ENCODE measurements at places on chromosomes 3 and 15.

GRCh38 chr3:122784436-122784835 lies 9.2 kb downstream of the HSPBAP1 start:
- DNase-seq, result no peak

DNA sequence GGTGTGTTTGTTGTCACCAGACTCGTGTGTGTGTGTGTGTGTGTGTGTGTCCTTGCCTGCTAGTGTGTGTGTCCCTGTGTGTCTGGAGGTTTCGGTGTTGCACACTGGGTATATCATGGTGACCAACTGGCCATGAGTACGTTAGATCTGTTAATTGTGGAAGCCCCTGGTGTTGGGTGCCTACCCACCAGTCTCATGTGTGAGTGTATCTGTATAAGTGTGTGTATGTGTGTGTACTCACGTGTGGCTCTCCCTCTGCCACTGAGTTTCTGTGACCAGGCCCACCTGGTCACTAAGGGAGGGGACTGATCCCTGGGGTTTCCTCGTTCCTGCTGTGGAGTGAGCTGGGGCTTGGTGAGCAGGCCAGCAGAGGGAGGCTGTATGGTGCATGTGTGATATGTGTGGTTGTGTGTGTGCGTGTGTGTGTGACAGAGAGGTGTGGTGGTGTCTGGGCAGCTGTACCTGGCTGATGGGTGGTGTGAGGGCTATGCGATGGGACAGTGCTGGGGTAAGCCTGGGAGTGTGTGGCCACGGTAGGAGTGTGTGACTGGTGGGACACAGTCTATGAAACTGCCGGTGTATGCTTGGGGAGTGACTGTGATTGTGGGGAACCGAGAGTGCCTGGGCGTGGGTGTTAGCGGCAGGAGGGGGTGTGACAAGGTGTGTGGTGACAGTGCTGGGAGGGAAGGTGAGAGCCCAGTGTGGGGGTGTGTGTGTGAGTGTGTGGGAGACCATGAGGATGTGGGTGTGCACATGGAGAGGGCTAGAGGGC lies 1.8 kb downstream of the PRKCD start:
- DNase-seq, result no peak

DNA sequence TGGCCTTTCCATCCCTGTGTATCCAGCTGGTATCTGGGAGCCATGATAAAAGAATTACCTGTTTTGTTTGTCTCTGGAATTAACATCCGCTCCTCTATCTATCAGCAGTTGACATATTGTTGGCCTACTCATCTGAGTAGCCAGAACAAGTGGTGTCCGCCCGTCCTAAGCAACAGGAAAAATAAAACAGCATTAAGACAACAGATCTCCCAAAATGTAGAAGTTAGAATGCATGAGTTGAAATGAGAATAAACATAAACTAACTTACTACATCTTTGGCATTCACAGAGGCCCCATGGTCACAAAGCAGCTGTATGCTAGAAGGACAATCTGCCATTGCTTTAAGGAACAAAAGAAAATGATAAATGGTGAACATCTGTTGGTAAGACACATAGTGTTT lies 75.9 kb downstream of the UACA start:
- no peak for DNase-seq

- no peak for DNase-seq
Observed at GRCh38 chr15:60353245-60353920, 44.4 kb downstream of the ANXA2 start.

- DNase-seq, result no peak
Observed at GRCh38 chr3:41943311-41943843, 18.5 kb downstream of the ULK4 start.

GRCh38 chr15:31257286-31257685 lies 69.3 kb upstream of the KLF13 start:
- DNase-seq, result no peak

DNA sequence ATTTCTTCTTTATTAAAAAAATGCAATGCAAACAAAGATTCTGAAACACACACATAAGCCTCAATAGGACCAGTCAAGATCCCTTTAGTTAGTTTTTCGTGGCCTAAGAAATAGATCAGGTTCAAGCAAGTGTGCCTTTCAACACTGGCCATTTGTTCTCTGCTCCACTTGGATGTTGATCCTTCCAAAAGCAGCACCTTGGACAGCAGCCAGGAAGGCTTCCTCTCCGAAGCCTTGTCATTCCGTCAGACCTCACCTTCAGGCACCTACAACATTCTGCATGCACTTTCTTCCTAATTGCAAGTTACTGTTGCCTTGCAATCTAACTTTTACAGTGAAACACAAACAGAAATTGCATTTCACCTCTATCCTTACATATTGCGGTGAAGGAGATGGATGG lies 155.9 kb upstream of the FEZF2 start:
- peak; percentile 73 for DNase-seq

DNA sequence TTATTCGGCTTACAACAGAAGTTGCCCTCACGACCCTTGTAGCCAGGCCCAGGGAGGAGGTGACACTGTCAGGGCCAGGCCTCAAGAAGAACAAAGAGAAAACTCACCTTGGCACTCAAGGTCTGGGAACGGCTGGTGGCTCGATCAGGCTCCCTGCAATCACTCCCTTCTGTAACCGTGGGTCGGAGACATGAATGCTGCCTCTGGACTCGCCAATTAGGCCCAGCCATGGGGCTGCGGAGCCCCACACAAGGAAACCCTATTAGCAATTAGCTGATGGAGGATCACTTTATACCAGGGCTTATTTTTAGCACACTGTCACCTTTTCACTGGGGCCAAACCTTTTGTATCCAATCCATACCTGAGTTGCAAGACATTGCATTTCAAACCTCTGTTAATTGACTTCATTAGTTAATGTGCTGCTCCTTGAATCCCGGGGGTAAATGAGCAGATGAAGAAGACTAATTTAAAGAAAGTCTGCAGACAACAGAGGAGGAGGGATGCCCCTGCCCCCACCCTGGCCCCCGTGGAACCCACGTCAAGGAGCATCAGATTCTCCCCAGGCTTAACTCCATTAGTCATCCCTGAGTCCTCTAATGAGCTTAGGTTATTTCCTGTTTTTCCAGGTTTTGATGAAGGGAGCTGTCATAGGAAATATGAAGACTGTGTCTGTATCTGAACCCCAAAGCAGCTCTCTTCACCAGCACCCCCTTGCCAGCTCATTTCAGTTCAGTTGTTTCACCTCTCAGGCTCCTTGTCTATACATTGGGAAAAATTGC lies 255.3 kb downstream of the RORA start:
- no peak for DNase-seq

DNA sequence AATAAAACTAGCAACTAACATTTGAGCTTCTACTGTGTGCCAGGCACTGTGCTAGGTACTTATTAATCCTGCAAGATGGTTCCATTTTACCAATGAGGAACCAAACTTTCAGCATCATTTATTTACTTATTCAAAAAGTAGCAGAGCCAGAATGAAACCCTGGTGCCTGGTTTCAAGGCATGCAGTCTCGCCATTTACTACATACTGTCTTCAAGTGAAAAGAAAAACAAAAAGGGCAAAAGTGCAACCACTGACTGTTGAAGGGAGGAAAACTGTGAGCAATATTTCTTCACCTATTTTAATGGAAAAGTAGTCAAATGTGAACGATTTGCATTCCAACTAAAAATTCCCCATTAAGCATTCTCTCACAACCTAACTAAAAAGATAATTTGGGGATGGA lies 8.7 kb downstream of the DCUN1D1 start:
- DNase-seq, result no peak

- peak; percentile 77 for DNase-seq
Observed at GRCh38 chr3:123447749-123448517, 957 bp downstream of the ADCY5 start.

DNA sequence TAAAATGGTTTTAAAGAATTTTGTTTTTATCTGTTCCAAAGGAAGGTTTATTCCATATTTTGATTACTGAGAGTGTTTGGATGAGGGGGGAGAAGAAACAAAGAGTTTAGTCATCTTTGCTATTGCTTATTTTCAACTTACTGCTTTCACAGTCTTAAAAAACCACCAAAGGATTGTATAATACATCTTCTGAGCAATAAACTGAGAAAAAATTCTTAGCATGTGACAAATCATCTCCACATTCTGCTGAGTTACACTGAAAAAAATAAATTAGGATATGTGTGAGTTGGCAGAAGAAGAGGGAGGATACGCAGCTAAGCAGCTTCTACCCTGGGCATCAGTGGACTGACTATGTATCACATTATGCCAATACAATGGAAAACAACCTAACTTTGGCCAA lies 23.2 kb upstream of the ACTC1 start:
- no peak for DNase-seq

GRCh38 chr15:45197512-45197911 lies 9.7 kb upstream of the SHF start:
- no peak for DNase-seq

- no peak for DNase-seq
Observed at GRCh38 chr15:88403351-88403791, 63.8 kb downstream of the MRPL46 start.

DNA sequence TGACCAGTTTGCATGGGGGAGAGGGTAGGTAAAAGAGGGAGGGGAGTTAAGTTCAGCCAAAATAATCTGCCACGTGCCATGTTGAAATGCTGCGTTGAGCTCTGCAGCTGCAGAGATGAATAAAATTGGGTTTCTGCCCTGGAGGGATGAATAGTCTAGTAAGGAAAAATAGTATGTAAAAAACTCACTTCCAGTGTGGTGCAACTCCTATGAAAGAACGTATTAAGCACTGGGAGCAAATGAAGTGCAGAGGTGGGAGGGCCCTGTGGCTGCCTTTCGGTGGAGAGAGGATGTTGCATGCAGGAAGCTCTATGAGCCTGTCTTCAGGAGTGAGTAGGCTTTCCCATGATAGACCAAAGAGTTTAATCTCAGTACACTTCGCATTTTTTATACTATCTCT lies 8.6 kb downstream of the CEP63 start:
- DNase-seq, result no peak

- peak; percentile 23 for DNase-seq
Observed at GRCh38 chr3:13707456-13707855, 158.5 kb downstream of the FBLN2 start.

DNA sequence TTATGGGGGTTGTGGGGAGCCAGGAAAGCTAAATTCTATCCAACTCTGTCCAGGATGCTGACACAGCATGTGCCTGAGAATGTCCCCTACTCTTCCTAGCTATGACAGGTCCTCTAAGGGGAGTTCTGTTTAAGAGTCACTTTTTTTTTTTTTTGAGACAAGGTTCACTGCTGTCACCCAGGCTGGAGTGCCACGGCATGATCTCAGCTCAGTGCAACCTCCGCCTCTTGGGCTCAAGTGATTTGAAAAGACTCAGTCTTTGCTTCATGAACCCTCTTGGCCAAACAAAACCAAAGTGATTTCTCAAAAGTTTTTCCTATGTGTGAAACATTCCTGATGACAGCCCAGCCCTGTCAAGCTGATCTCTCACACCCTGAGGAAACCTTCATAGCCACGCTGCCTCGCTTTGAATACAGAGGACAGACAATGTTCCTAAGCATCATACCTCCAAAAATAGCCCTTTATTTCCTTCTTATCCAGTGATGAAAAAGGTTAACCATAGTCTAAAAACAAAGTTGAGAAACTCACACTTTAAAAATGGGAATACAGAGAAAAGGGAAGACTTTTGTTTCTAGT lies 105.5 kb upstream of the PROK2 start:
- DNase-seq, result no peak

DNA sequence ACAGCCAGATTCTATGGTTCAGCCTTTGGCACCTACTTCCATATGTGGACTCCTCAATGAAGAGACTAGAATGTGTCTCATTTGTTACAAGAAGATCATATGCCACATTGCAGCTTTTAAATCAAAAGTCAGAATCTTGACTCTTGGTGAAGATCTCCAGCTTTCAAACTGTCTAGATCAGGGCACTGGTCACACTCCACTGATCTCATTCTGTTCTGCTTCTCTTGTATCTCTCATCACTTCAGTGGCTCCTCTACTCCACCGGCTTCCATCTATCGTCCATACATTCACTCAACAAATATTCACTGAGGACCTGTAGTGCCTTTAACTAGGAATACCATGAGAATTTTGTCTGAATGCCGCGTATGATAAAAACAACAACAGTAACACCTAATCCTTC lies 203.3 kb upstream of the LPP start:
- DNase-seq, result no peak

- no peak for DNase-seq
Observed at GRCh38 chr3:141680620-141681389, 57.3 kb upstream of the RNF7 start.

DNA sequence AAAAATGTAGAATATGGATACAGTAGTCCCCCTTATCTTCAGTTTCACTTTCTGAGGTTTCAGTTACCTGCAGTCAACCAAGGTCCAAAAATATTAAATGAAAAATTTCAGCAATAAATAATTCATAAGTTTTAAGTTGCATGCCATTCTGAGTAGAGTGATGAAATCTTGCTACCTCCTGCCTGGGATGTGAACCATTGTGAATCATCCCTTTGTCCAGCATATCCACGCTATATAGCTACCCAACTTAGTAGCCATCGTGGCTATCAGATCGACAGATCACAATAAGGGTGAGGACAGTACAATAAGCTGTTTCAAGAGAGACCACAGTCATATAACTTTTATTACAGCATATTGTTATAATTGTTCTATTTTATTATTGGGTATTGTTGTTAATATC lies 1.2 kb upstream of the LARS2 start:
- DNase-seq, result no peak
